ENCODE measurements at places on chromosomes 7 and 10. TPM values are rescaled to one million over a fixed set of nuclear protein-coding genes. Genes with fewer than 3 reads are reported as not detected.
A peak's percentile ranks its signal among the peaks of the same experiment; 100 is the strongest.

EPO gene
- total RNA-seq, result not detected

UCN3 gene
- total RNA-seq, result not detected

TUBAL3 gene
- total RNA-seq, result not detected

HTRA1 gene
- total RNA-seq, result 41.7 TPM

MBLAC1 gene
- 2.6 TPM for total RNA-seq

LRRC18 gene
- total RNA-seq, result 0.70 TPM

PIK3AP1 gene
- total RNA-seq, result 3.0 TPM

CFTR gene
- total RNA-seq, result not detected

HHEX gene
- total RNA-seq, result 2.6 TPM

PTN gene
- 0.23 TPM for total RNA-seq

NKX2-3 gene
- total RNA-seq, result not detected

DNA sequence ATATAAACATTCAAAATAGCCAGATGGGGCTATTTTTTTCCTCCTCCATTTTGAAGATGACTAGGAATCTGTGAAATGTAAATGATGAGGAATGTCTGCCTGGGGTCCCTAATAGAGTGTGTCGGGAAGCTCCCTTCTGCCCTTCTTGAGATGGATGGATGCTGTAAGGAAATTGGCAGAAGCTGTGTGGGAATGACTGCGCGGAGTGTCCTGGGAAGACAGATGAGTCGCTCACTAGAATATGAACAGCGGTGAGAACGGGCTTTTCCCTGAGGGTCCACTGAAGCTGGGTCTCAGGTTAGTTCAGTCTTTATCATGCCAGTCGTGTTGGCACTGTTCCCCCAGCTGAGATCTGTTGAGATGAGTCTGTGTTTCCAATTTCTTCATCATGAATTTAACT lies 75.1 kb upstream of the PLPP4 start:
- DNase-seq, result no peak

- DNase-seq, result no peak
Measured at GRCh38 chr10:131573707-131574106, 262.2 kb upstream of the TCERG1L start.

GRCh38 chr10:84352251-84352842 lies 24.0 kb downstream of the CCSER2 start:
- peak; percentile 49 for DNase-seq

GRCh38 chr7:25624833-25625232 lies 396.5 kb upstream of the NPVF start:
- DNase-seq, result no peak

DNA sequence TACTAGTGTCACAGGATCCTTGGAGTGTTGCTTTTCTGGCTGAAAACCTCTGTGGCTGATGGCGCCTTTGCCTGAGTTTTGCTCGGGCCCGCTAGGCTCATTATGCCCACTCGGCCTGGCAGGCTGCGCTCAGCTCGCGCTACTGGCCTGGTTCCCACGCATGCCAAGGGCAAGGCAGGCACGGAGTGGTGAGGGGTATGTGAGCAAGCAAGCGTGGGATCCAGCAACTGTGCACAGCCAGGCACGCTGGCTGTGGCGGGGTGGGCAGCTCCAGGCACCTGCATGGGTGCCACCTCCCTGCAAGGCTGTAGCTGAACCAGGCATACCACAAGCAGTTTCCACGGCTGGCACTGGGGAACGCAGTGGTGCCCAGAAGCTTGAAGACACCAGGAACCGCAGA lies 562.6 kb downstream of the GRM8 start:
- no peak for DNase-seq

DNA sequence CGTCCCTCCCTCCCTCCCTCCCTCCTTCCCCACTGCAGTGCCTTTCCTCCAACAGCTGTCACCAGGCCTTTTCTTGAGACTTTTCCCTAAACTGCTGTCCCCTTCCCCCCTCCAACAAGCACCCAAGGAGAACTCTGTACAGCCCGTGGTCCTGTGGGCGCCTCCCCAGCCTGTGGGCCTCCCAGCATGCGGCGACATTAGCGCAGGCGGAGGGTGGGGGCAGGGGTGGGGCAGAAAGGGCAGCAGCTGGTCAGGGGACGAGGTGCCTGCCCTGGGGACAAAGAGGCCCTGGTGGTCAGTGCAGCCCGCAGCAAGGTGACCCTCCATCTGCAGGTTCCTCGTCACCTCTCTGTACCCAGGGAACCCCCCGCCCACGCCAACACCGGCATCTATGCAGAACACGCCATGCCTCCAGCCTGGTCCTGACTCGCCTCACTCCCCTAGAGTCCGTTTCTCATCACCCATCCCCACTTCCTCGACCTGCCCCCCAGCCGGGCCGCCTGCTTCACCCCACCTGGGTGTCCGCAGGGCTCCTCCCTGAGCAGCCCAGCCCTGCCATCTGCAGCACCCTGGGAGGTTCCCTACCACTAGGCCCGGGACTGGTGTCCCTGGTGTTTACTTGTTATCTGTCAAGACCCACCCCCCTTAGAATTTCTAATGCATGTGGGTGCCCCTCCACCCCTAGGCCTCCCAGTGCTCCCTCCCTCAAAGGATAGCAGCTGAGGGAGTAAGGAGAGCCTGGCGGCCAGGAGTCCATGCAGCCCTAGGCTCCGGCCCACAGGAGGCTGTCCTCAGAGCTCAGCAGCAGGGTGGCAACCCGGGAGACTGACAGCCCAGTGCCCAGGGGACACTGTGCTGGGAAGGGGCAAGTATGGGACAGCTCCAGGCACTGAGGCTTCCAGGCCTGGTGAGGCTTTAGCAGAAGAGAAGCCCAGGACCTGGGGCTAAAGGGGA lies 147.8 kb downstream of the ARHGAP22 start:
- no peak for DNase-seq

GRCh38 chr10:59885430-59886134 lies 20.8 kb downstream of the CCDC6 start:
- DNase-seq, result no peak

- DNase-seq, result no peak
Measured at GRCh38 chr7:87159538-87159937, 7.3 kb downstream of the DMTF1 start.

GRCh38 chr10:36114141-36114540 lies 472.0 kb upstream of the FZD8 start:
- no peak for DNase-seq

DNA sequence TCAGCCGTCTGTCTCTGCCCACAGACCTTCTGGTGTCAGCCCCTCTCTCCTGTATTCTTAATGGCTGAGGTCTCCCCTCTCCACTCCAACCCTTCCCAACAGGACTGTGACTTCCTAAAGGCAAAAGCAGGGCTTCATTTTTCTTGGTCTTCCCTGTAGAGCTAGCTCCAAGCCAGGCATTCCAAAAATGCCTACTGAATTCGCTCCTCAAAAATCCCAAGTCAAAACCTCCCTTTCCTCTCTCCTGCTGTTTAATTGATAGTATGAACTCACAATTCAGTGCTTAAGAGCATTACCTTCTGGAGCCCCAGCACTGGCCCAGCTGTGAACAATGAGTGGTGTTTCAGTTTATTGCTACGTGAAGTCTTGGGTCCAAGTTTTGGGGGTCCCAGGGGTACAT lies 628.4 kb downstream of the PARD3 start:
- no peak for DNase-seq

- DNase-seq, result no peak
Measured at GRCh38 chr7:133036289-133036688, 45.6 kb downstream of the CHCHD3 start.

GRCh38 chr7:128421384-128421783 lies 11.6 kb upstream of the IMPDH1 start:
- no peak for DNase-seq

GRCh38 chr7:74655324-74655723 lies 2.2 kb upstream of the GTF2I start:
- DNase-seq, result no peak

DNA sequence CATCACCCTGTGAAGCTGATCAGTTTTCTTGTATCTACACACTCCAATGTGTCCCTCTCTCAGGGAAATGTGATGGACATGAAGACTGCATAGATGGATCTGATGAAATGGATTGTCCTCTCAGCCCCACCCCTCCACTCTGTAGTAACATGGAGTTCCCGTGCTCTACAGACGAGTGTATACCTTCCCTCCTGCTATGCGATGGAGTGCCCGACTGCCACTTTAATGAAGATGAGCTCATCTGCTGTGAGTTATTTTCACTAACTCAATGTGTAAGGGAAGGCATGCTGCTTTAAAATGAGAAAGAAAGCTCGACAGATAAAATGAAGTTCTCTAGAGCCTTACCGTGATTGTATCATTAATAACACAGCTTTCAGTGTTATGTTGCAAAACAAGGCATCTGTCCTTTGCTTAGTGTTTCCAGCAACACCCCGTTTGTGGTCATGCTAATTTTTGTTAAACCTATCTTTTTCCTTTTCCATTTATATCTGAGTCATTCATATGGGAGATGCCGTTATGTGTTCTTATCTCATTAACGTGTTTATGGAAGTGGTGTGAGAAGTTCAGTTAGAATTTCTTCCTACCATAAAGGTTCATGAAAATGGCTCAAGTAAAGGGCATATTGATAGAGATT lies 220.9 kb upstream of the PLXDC2 start:
- no peak for DNase-seq

- DNase-seq, result peak; percentile 61
Measured at GRCh38 chr10:55966101-55966500, 395.0 kb downstream of the ZWINT start.

GRCh38 chr7:11327633-11328032 lies 354.0 kb downstream of the PHF14 start:
- DNase-seq, result no peak

- peak; percentile 77 for DNase-seq
Measured at GRCh38 chr10:100997360-100998182, 2.0 kb upstream of the LZTS2 start.

- no peak for DNase-seq
Measured at GRCh38 chr7:4788627-4789189, 13.3 kb downstream of the AP5Z1 start.

DNA sequence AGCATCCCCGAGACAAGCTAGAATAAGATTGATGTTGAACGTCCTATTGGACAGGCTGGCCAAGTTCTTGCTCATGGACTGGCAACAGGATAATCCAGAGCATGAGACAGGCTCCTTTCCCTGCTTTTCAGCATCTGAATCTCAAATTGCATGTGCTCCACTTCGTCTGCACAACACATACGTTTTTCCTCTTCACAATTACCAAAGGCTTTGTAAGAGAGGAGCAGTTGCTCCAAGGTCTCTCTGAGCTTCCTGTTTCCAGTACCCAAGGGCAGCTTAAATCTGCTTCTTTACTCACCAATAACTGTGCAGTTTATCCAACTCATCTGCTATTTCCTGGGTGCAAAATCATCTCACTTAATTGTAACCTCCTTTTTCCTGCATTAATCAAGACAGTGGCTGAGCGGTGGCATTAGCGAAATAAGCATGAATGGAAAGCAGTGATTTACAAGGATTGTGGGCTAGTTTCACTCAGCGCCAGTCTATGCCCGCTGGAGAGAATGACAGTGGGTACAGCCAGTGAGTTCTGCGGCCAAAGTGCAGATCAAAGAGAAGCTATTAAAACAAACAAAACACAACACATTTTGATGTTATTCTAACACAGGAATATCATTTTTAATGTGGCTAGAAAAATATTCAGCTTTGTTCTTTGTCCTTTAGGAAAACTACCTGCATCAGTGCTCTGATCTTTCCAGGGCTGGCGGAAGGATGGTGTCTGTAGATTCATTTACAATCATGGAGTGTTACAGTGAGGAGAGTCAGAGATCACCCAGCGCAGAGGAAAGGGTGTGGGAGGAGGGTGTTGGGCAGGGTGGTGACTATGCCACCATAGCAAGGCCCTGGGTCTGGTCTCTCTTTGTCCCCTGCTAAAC lies 79.8 kb downstream of the CHN2 start:
- no peak for DNase-seq

DNA sequence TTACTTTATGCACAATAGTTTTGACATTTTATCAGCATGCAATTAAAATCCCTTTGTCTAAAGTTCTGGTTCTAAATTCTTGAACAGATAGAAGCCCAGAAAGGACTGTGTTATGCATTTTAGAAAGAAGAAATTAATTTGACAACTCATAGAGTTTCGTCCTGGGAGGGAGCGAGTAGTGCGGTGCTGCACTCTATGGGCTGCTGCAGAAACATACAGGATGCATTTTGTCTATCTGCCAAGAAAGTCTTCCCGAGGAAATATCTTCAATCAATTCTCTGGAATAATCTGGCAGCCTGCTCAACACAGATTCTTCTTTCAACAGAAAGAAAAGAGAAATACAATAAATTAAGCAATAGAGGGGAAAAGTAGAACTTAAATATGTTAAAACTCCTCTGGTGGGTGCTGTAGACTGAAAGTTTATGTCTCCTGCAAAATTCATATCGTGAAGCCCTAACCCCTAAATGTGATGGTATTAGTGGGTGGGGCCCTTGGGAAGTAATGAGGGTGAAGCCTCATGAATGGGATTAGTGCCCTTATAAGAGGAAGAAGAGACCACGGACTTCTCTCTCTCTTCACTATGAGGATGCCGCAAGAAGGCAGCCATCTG lies 39.0 kb upstream of the IFRD1 start:
- peak; percentile 37 for DNase-seq

DNA sequence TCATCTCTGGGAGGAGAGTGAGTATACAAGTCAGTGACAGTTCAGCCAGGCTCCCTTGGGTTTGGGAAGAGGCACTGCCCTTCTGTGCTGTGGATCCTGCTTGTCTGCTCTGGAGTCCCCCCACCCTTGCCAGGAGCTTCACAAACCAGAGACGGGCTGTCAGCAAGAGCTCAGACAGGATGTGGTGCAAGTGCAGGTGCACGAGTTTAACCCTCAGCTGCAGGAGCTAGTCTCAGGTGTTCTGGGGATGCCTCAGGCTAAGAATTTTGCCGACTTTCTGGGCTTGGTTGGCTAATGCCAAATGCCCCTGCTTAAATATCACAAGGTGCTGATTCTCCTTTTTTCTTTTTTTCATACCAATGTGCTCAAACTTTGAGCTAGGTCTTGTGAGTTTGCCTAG lies 22.3 kb downstream of the ZNF783 start:
- DNase-seq, result no peak

DNA sequence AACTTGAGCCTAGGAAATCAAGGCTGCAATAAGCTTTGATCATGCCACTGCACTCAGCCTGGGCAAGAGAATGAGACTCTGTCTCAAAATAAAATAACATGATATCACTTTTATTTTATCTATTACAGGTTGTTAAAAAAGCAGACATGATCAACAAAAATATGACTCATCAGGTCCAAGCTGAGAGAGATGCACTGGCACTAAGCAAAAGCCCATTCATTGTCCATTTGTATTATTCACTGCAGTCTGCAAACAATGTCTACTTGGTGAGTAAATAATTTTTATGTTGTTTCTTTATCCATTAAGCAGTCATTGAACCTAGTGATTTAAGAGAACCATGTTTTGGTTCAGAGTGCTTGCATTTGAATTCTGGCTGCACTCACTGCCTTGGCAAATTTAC lies 3.3 kb downstream of the MASTL start:
- DNase-seq, result peak; percentile 3
